ENCODE measurements at places on chromosomes 3 and 15.

GRCh38 chr15:32956006-32956405 is 238.2 kb downstream of the GREM1 start:
- peak; percentile 27 for DNase-seq

DNA sequence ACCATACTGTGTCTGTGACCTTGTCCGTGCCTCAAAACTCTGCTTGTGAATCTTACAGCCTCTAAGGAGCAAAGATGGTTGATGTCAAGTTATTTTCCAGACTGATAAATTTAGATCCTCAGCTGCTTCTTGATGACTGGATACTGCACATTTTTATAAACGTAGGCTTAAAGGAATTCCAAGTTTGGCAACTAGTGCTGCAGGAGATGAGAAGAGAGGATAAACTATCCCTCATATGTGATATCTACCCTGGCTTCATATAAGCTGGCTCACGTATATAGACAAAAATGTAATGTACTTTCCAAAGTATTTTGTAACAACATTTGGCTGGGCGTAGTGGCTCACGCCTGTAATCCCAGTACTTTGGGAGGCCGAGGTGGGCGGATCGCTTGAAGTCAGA is 89.6 kb downstream of the GMPS start:
- no peak for DNase-seq

DNA sequence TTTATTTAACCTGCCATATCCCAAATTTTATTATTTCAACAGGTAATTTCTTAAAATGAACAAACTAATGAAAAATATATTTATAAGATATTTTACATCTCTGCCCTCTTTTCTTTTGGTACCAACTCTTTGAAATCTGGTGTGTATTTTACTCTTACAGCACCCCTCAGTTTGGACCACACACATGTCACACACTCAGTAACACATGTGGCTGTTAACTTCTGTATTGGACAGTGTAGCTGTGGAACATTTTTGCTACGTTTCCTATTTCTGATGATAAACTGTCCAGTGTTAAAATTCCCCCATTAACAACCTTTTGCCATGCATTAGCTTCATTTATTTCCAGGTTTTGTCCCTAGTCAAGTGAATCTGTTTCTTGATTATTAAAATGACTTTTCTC is 250.6 kb downstream of the NFKBIZ start:
- no peak for DNase-seq

DNA sequence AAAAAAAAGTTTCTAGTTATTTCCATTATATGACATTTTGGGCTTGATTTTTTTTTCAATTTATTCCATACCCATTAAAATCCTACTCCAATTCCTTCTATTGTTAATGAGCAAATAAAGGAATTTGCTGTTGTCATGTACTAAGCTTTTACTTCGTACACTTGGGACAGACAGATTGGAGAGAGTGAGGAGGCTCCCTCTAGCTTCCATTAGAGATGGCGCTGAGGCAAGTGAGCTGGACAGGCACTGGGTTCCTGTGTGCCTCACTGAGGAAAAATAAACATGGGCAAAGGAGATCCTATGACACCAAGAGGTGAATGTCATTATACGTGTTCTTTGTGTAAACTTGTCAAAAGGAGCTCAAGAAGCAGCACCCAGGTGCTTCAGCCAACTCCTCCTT is 441.1 kb upstream of the MDFIC2 start:
- peak; percentile 1 for DNase-seq

DNA sequence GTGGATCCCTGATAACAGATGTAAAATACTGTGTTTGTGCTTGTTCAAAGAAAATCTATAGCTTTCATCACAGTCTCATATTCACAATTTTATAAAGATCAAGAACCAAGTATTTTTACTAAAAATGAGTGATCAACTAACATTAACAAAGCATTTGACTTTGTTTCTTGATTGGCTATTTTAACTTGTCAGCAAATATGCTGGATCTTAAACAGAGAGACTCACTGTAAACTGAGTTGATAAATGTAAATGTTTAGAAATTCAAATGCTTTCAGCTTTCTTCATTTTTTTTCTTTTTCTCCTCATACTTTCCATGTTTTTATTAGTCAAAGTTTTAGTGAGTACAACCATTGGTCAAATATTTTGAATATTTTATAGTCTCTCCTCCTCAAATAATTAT is 923.0 kb upstream of the NR2F2 start:
- DNase-seq, result no peak

DNA sequence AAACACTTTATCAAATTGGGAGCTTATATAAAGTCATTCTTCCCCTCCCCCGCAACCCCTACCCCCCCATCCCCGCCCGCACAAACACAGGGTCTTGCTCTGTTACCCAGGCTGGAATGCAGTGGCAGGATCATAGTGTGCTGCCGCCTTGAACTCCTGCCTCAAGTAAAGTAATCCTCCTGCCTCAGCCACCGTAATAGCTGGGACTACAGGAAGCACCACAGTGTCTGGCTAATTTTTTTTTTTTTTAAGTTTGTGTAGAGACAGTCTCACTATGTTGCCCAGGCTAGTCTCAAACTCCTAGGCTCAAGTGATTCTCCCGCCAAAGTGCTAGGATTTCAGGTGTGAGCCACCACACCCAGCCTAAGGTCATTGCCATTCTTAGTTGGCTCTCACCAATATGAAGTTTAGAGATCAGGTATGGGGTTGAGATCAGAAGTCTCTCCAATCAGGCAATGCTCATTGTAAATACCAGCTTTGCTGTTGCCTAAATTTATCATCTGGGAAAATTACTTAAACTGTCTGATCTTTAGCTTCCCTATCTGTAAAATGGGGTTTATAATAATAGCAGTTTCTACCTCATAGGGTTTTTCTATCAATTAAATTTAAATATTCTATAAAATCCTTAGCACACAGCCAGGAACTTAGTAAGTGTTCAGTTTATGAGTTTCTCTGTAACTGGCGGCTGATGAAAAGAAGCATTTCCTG is 60.3 kb downstream of the TGFBR2 start:
- DNase-seq, result no peak

DNA sequence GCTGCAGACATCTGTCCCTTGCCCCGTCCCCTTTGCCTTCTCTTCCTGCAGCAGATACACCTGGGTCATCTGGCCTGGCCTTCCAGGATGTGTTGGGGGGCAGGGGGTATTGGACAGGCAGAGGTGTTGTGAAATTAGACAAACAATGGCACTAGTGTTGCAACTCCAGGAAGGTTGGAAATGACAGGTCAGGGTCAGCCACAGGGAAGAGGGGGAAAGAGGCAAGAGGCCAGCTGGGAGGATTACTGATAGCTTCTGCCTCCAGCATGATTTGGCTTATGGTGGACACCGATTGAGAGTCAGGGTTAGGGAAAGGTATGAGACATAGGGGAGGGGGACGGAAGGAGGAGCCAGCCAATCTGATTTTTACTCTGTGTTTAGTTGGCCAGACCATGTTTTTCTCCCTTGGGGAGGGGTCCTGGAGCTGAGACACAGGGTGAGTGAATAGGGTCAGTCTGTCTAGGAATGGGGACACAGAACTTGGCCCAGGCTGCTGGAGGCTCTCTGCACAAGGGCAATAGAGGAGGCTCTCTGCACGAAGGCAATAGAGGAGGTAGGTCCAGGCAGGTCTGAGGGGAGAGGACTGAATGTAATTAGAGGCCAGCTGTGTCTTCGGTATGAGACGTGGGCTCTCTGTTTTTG is 3.4 kb upstream of the ATP2B2 start:
- no peak for DNase-seq

DNA sequence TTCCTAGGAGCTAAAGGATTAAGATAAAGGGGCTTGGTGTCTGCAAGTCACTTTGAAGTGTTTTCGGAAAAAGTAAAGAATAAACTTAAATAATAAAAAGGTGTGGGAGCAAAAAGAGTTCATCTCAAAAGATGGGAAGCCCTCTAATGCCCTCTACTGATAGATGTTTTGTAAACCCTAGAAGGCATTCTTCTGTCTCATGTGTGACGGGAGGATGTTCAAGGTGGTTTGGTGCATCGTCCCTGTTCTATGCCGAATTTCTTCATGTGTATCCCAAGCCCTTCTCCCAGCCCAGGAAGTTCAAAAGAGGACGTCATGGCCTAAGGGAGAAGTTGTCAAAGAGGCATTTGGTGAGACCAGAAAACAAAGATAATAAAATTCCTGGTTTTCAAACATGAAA is 37.2 kb downstream of the CCK start:
- DNase-seq, result peak; percentile 26

- no peak for DNase-seq
These were observed 415.8 kb upstream of the SEMA6D start for GRCh38 chr15:47301481-47301880.
